DND-41 (cell line): ENCODE measurements at places on chromosomes 2 and 18.

DNA sequence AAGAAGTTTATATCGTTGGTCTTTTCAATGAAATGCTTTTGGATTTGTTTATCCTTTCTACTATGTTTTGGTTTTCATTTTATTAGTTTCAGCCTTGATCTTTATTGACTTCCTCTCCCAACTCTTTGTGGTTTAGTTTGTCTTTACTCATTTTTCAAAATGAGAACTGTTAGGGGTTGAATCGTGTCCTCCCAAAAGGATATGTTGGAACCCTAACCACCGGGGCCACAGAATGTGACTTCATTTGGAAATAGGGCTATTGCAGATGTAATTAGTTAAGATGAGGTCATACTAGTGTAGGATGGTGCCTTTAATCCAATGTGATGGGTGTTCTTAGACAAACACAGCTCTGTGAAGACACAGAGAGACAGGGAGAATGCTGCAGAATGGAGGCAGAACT lies 60.4 kb upstream of the IL1R2 start:
- DNase-seq, result no peak

- DNase-seq, result no peak
Observed at GRCh38 chr2:69933254-69933828, 18.4 kb downstream of the MXD1 start.

- DNase-seq, result no peak
Observed at GRCh38 chr18:76461692-76462325, 33.2 kb downstream of the ZNF516 start.

- no peak for DNase-seq
Observed at GRCh38 chr2:108612514-108613183, 78.4 kb downstream of the LIMS1 start.
